ENCODE measurements at places on chromosomes 5 and 9.

GRCh38 chr5:388266-389196 lies 54.4 kb upstream of the EXOC3 start:
- DNase-seq = peak; percentile 13

- DNase-seq = no peak
Measured at GRCh38 chr5:130795037-130795436, 370.0 kb downstream of the HINT1 start.

DNA sequence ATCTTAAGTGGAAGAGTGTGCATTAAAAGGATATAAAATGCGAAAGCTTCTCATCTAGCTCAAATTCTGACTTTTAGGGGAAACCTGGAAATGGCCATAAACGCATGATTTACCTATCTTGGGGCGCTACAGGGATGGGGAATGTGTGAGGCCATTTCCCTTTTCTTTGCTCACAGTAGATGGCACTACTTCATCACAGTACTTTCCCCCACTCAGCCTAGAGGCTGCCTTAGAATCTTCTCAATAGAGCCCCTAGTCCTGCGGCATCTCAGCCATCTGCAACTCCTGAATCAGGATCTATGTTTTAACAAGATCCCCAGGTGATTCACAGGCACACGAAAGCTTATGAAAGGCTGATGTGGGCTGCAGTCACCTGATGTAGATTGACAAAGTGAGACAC lies 110.8 kb downstream of the LHFPL2 start:
- peak; percentile 47 for DNase-seq

- DNase-seq = no peak
Measured at GRCh38 chr5:50874306-50875001, 208.0 kb downstream of the PARP8 start.

DNA sequence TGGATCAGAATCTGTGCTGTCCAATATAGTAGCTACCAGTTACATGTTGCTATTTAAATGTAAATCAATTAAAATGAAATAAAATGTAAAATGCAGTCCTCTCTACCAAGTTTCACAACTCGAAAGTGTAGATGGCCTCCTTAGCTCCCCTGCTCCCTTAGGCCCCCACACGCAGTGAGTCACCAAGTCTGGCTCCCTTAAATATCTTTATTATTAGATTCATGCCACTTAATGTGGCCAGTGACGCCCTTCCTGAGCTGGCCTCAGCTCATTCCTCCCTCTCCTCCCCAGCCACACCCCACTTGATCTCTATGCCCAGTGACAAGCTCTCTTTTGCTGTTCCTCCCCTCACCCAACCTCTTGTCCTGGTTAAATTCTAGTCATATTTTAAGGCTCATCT lies 88.4 kb upstream of the DNAH5 start:
- DNase-seq = no peak

DNA sequence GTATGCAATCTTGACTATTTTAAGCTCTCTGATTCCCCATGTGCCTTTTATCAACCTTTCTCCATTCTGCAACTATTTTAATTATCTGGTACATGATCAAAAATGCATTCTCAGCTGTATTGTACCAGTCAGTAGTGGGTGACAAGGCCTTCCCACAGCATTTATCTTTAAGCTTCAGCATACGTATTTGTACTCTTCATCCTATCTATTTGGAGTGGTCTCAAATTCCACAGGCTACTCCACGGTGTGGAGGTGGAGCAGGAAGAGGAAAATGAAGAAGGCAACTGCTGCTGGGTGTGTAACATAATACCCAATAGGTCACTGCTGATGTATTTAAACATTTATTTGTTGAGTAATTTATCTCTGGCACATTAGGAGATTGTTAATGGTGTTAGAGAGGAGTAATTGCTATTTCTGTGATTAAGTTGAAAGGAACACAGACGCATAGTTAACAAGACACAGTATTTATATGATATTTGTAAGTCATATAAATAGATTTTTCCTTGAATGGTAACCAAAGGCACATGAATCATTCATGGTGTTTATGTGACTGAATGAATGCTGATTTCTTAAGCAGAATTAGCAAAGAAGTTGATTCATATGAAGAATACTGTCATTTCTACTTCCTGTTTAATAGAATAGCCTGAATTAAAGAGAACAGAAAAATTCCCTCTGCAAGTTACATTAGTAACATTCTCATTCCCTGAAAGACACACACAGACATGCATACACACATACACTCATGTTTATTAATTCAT lies 153.8 kb upstream of the NR3C1 start:
- DNase-seq = no peak

DNA sequence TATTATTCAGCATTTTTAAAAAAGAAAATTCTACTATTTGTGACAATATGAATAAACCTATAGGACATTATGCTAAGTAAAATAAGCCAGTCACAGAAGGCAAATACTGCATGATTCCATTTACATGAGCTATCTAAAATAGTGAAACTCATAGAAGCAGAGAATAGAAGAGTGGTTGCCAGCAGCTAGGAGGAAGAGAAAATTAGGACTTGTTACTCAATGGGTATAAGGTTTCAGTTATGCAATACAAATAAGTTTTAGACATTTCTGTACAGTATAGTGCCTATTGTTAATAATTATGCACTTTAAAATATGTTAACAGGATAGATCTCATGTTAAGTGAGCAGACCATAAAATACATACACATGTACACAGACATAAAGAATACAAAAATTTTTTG lies 73.8 kb upstream of the SPINK5 start:
- DNase-seq = no peak

DNA sequence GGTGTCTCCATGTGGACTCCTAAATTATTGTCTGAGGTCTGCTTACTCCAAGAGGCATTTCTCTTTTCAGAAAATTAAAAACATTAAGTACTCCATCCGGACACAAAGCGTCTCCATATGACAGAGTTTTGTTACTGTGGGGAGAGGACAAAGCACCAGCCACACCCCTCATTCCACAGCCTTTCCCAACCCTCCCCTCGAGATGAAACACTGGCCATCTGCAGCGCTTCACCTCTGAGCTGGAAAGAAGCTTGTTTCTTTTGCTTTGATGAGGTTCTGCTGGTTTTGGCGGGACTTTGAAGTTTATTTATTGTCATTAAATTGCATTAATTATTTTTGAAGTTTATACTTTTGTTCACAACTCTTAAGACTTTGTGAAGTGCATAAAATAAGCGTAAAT lies 27.6 kb upstream of the NKD2 start:
- DNase-seq = no peak

GRCh38 chr5:150316320-150316719 lies 13.6 kb upstream of the ARSI start:
- DNase-seq = no peak

DNA sequence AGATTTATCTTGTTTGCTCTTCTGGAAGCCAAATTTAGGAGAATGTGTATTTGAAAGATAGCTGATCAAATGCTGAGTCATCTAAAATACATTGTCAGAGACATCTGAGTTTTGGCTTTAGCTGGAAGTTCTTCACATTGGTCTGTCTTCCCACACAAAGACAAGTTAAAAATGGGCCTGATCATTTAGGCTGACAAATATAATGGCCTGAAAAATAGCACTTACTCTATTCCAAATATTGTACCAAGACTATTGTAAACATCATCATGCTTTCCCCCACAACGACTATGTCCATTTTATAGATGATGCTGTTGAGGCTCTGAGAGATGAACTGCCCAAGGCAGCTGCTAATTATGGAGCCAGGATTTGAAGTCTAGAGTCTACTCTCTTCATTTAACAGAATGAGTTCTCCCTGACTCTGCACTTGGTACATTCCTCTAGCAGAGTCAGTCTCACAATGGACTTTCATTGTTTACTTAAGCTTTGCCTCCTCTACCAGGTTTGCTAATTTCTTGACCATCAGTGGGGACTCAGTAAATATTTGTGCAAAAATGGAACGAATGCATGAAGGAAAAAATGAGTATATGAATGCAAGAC lies 619.4 kb upstream of the KLF4 start:
- DNase-seq = no peak

DNA sequence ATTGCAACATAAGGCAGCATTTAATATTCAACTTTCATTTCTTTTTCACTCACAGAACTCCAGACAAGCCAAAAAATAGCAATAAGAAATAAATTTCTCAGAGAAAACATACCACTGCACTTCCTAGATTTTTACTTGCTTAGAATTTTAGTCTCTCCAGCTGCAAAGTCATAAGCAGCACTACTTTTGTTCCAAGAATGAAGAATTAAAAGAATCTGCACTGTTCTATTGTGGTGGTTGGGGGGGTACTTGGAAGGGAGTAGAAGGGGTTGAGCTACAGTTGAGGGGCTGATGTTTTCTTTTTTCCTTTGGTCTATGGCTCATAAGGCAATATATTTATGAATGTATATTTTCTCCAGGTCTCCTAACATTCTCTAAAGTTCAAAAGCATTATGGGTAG lies 144.5 kb downstream of the KIAA0825 start:
- DNase-seq = no peak

DNA sequence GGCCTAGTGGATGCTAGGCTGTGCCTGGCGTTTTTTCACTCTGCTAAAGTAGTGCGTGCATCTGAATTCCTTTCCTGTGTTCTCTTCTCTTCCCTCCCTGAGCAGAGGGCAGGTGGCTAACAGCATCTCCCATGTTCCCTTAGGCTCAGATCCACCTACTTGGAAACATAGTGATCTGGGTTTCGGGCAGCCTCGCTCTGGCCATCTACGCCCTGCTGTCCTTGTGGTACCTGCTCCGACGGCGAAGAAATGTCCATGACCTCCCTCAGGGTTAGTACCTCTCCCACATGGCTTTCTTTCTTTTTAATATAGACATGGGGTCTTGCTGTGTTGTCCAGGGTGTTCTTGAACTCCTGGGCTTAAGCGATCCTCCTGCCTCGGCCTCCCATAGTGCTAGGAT lies 9.9 kb downstream of the UCK1 start:
- no peak for DNase-seq

GRCh38 chr9:124452841-124453585 lies 2.8 kb downstream of the ADGRD2 start:
- DNase-seq = no peak

- peak; percentile 75 for DNase-seq
Measured at GRCh38 chr5:146877783-146878475, 628 bp downstream of the PPP2R2B start.

- DNase-seq = no peak
Measured at GRCh38 chr5:171703146-171703545, 82.5 kb upstream of the SMIM23 start.

GRCh38 chr5:79186455-79186854 lies 49.5 kb upstream of the JMY start:
- no peak for DNase-seq

DNA sequence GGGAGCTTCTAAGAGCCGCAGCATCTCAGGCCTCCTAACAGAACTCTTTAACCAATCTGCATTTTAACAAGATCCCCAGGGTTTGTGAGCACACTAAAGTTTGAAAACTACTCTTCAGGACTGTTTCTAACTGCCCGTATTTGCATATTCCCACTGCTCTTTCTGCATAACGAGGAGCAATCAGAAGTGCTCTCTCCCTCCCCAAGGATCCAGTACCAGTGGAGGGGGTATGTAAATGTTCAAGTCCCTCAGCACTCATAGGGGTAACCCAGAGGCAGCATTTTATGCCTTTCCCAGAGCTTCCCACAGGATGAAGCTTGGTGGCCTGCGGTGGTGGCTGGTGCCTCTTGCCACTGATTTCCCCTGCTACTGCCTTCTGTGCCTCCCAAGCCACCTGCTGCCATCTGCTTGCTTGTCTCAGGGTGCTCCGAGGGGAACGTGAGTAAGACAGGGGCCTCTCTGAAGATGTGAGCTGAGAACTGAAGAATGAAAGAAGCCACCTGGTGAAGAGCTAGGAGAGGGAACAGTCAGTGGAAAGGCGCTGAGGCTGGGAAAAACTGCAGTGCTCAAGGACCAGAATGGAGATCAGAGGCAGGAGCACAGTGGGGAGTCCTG lies 30.0 kb upstream of the PPP1R2B start:
- DNase-seq = no peak

GRCh38 chr5:57442080-57442839 lies 40.4 kb downstream of the ACTBL2 start:
- no peak for DNase-seq

DNA sequence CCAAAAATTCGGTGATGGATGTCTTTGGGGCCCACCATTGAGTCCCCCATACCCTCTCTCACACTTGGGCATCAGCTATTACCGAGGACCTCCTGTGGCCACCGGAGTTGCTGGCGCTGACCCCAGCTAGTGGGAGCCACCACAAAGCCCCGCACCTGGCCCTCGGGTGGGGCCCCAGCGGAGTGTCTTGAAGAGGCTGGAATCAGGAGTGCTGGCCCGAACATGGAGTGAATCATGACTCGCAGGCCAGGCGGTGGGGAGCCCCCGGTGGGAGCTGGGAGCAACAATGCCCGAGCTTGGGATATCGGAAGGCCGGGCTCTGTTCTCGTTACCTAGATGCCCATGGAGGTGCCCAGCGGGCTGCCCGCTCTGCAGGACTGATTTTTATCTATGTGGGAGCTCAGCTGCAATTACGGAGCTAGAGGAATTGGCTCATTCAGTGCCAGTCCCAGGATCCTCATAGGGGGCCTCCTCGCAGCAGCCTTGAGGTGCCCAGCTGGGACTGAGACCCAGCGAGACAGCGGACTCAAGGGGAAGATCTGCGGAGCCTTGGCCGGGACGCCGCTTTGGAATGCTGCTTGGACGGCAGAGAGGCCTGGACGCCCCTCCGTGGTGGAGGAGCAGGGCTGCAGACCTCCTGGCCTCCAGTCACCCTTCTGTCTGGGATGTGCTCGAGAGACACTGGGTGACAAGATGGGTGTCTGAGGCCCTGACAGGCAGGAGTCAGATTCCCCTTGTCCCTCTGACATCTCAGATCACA lies 70.8 kb downstream of the PSMB7 start:
- peak; percentile 73 for DNase-seq

DNA sequence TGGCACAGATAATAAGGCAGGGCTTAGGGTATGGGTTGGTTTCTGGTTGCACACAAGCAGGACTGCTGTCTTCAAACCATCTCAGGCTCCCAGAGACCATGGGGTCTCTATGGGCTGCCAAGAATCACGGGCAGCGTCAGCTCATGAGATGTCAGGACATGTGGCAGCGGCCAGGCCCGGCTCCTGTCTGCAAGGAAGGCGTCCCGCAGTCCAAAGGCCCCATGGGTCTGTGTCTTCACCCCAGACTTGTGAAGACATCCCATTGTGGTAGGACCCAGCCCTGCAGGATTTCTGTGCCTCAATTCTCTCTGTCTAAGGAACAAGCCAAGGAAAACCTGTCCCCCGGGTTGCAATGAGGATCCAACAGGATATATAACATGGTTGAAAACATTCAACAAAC lies 32.6 kb downstream of the IPPK start:
- peak; percentile 72 for DNase-seq

Measured in left lung (tissue), 14 donors.